Progenitor cell of endocrine pancreas (in vitro differentiated cells): ENCODE measurements at places on chromosomes 11 and 22.

DNA sequence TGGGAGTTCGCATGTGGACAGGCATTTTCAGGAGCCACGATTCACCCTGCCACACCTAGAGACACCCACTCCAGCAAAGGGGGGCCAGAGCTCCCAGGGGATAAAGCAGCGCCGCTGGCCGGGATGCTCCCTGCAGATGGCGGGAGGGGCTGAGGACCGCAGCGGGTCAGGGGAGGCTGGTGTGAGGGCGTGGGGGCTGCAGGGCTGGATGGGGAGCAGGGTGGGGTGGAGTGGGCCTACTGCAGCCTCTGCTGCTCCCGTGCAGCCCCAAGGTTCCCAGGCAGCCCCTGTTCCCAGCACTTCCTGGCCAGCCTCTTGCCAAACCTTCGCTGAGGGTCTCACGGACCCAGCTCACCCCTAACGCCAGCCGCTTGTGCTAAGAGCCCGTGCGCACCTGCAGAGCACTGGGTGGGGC, 13.0 kb downstream of the MUC5B start:
- no peak for DNase-seq

GRCh38 chr22:42553475-42554361, at the start of gene SERHL2:
TSS of gene SERHL2 (plus strand) at chr22:42553956. CDS start at chr22:42554021, 65 bp downstream.
- peak; percentile 87 for DNase-seq

DNA sequence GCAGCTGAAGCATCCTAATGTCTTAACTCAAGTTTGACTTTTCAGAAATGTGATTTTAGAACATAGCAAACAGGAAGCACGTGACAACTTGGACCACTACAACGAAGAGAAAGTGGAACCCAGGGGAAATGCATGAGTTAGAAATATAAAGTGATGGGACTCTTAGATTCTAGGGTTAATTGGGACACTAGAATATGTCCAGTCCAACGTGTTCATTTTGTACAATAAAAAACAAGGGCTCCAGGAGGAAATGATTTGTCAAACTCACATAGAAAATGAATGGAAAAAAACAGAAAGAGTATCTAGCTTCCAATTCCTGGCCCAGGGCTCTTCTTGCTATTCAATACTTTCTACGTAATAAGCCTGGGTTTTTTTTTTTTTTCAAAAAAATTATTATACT, 30.7 kb downstream of the TIMP3 start:
- no peak for DNase-seq

- DNase-seq: no peak
Measured at GRCh38 chr22:44782363-44782963, 30.1 kb downstream of the ARHGAP8 start.

GRCh38 chr11:125124618-125124992, 13.2 kb upstream of the TMEM218 start:
- no peak for DNase-seq

DNA sequence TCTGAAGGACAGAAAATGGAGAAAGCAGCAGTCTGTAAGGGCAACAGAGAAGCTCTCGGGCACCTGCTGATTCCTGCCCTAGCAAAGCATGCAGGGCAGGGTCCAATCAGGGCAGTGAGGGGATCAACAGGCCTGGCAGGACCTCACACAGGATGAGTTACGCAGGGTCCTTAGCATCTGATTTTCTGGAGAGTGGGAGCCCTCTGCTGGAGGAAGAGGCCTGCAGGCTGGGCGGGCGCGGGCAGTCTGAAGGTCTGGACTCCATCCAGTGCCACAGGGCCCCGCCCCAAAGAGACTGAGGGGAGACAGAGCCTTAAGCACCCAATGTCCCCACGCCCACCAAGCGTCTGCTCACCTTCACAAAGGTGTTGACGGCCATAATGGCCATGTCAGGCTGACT, 28.9 kb downstream of the AP1B1 start:
- DNase-seq: no peak

- DNase-seq: no peak
Measured at GRCh38 chr11:79973721-79974617, 533.1 kb upstream of the TENM4 start.

- no peak for DNase-seq
Measured at GRCh38 chr11:27161071-27161470, 120.5 kb downstream of the BBOX1 start.

GRCh38 chr11:115425250-115425649, 79.0 kb downstream of the CADM1 start:
- no peak for DNase-seq

- DNase-seq: no peak
Measured at GRCh38 chr11:72141066-72141465, 5.5 kb downstream of the FOLR3 start.

GRCh38 chr11:45414088-45414487, 127.9 kb upstream of the SYT13 start:
- DNase-seq: no peak

DNA sequence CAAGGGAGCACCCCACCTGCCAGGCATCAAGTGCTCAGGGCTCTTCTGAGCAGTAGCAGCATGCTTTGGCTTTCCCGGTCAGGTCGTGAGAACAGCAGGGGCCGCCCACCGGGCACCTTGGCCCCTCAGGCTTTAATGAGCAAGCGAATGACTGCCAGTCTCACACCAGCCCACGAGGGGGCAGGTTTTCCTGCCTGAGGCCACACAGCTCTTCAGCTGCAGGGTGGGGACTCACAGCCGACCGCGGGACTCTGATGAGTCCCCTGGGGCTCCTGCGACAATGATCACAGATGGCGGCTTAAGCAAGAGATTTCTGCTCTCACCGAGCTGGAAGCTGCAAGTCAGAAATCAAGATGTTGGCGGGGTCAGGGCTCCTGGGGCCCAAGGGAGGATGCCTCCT, 14.3 kb upstream of the FGF19 start:
- peak; percentile 58 for DNase-seq

DNA sequence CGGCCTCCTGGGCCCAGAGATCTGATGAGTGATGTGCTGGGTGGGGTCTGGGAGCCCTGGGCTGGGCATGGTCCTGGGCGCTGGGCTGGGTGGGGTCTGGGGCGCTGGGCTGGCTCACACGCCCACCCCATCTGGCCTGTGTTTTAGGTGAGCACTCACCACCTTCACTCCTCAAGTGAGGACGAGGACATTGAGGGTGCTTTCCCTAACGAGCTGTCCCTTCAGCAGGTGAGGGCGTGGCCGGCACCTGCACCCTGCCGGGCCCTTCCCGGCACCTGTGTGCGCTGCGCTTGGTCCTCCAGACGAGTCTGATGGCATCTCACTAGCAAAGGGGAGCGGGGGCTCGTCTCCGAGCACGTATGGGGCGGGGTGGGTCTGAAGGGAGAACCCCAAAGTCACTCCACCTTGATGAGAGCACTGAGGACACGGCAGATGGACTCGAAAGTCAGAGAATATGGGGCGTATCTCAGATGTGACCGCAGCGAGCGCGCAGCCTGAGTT, 37.9 kb downstream of the SBF1 start:
- no peak for DNase-seq

- no peak for DNase-seq
Measured at GRCh38 chr11:132427611-132428010, 1057.2 kb downstream of the NTM start.

GRCh38 chr11:112719736-112720525, 241.3 kb upstream of the NCAM1 start:
- DNase-seq: no peak

- DNase-seq: no peak
Measured at GRCh38 chr22:20229916-20230775, 38.0 kb downstream of the RTN4R start.

DNA sequence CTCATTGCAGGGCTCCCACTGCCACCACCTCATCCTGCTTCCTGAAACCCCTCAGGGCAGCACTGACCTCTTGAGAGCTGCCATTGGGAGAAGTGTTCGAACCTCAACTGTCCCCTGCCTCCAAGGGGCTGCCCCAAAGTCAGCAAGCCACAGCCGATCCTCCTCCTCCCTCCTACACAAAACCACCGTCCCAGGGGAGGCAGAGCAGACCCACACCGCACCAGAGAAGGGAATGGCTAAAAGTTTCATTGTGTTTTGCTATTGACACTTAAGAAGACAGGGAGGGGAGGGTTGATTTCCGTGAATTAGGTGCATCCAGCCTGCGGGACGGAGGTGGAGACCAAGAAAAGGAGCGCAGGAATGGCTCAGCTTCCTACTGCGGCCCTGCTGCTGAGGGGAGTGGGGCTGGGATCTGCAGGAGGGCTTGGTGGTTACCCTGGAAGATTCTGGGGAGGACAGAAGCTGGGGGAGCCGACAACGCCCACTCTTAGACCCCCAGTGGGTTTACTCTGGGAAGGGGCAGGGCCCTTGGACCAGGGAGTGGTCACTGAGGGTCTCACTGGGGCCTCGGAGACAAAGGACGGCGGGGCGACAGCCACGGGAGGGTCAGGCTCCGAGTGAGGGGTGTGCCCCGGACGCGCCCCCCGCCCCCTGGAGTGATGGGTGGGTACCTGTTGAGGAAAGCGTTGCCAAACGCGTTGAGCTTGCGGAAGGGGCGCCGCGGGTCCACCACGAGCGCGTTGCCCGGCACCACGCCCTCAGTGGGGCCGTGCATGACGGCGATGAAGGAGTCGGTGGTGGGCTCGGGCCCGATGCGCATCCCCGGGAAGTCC, 815 bp downstream of the EHD1 start:
- DNase-seq: no peak

DNA sequence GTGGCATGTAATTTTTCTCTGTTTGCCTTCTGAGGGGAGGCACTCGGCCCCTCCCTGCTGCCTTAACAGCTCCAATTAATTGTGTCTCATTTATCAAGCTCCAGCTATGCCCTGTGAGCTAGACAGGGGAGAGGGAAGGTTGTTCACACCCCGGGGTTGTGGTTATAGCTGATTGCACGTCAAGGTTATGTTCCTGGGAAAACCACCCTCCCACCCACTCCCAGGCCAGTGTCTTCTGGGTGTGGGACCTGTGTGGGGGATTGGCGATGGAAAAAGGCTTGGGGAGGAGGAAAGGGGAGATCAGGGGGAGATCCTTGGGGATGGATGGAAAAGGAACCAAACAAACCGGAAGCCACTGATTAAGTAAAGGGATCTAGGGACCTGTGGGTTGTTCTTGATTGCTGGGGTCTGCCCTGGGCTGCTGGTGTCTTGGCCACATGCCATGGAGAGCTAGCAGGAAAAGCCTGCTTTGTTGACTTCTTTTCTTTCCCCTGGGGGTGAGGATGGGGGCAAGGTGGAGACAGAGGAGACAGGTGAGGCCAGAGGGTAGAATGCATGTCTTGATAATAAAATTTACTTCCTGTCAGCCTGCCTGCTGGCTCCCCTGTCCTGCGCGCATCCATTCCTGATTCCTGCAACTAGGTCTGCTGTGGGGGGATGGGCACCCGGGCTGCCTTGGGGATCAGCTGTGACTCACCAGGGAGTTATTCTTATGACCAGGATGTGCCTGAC, 13.5 kb upstream of the SORL1-AS1 start:
- peak; percentile 40 for DNase-seq

- no peak for DNase-seq
Measured at GRCh38 chr11:93193731-93194130, 4.1 kb downstream of the SLC36A4 start.

DNA sequence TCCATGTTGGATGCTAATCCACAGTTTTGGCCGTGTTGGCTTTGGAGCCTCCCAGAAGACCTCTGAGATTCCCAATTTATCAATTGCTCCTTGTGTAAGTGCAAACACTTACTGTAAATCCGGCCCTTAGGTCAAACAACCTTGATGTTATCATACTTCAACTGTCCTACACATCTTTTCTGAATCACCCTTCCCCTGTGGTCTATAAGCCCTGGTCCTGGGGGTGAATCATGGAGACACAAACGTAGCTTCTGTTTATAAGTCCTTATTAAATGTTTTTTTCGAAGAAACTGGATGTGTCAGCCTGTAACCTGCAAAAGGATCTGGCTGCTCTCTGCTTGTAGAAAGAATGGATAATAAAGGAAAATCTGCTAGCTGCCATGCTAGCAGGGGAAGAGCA, 1.7 kb upstream of the IL10RA start:
- DNase-seq: no peak

DNA sequence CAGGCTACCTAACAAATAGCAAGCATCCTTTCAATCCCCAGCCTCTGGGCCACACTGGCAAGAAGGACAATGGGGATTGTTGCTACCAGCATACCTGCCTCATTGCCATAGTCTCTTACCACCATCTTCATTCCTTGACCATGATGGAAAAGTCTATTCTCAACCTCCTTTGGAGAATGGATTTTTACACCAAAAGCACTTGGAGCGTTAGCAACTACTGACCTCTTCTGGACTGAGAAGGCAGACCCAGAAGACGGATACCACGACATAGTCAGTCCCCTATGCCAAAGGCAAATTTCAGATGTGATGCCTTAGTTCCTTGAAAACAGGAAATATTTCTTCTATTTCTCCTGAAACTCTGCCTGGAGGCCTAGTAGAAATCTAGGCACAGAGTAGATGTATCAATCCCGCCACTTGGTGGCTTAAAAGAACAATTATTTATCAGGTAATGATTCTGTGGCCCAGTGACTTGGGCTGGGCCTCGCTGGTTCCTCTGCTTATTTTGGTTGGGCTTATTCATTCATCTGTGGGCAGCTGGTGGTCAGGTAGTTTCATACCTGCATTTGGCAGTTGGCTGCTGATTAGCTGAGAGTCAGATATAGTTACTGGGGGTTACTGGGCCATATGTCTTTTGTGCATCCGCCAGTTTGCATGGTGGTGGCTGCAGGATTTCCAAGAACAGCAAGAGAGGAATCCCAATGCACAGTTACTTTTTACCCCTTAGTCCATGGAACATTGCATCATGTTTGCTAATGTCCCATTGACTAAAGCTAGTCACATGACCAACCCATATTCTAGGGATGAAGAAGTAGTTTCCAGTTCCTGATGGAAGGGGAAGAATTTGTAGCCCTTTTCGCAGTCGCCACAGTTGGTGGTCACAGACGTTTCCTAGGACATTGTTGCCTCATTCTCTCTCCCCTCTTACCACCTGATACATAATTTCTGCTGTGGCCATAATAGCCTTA, 75.2 kb downstream of the DHCR7 start:
- no peak for DNase-seq

GRCh38 chr11:28476049-28476448, 367.9 kb downstream of the METTL15 start:
- no peak for DNase-seq

GRCh38 chr11:59273373-59273841, 60.7 kb upstream of the MPEG1 start:
- DNase-seq: no peak

GRCh38 chr22:46417769-46418168, 82.3 kb downstream of the TRMU start:
- DNase-seq: no peak

- DNase-seq: no peak
Measured at GRCh38 chr11:133957900-133958299, 1.1 kb upstream of the IGSF9B start.

- DNase-seq: no peak
Measured at GRCh38 chr22:17266251-17266971, 47.2 kb upstream of the ADA2 start.
